Natural killer cell treated with Interleukin-12 subunit alpha and Interleukin-12 subunit beta and Interleukin-15 and Interleukin-18, amount 100 ng/mL, for 72 hours (primary cell): ENCODE measurements at places on chromosomes 3 and 15. TPM values are rescaled to one million over a fixed set of nuclear protein-coding genes. Genes with fewer than 3 reads are reported as not detected.

FBLN2 gene
- total RNA-seq: not detected

- no peak overlapping the region for H3K4me3 ChIP-seq
- H3K36me3 ChIP-seq: no peaks in the 10 kb centered on the region
- peaks cover 5% of the 10 kb centered on the region for H3K4me1 ChIP-seq
- no peak for DNase-seq
- peaks cover 37% of the 10 kb centered on the region for H3K27me3 ChIP-seq
- H3K27ac ChIP-seq: no peak overlapping the region
Measured at GRCh38 chr15:83380059-83380458, 67.1 kb upstream of the SH3GL3 start.

- H3K27ac ChIP-seq: peak overlapping the region; percentile 79
- peaks cover 3% of the 10 kb centered on the region for H3K4me1 ChIP-seq
- H3K36me3 ChIP-seq: no peaks in the 10 kb centered on the region
- H3K27me3 ChIP-seq: peaks cover 7% of the 10 kb centered on the region
- DNase-seq: no peak
Measured at GRCh38 chr15:92733934-92734521, 78.5 kb upstream of the FAM174B start.

DNA sequence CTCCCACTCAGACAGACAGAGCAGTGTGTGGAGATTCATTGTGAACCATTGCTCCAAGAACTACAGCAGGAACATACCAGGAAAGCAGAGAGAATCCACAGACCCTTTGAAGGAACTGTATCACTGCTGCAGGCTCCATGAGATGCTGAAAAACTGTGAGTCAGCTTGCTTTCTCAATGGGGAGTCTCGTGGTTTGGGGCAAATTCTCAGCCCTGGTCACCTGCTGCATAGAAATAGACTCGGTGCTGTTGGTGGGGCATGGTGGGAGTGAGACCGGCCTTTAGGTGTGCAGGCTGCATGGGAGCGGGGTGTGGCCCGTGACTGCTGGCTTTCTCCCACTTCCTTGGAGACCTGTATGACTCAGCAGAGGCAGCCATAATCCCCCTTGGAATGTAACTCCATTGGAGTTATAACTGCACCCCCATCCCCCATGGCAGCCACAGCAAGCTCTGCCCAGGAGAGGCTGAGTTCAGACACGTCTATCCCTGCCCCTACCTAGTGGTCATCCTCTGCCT, 35.6 kb downstream of the ALCAM start:
- no peaks in the 10 kb centered on the region for H3K4me1 ChIP-seq
- DNase-seq: no peak
- no peaks in the 10 kb centered on the region for H3K27me3 ChIP-seq

DNA sequence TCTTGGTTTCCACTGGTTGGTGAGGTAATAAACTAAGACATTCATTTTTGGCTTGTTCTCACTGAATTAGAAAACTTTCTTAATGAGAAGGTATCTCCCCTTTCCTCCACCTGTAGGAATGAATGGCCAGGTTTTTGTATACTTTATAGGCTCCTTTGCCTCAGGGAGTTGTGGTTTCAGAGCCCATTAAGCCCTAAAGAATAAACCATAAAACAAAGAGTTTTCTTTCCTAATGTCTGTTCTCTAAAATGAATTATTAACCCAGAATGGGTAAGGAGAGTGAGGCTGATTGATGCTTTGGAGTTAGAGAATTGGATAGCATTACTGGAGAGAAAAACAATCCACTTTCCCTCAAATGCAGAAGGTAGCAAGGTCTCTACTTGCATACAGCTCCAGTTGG, 67.6 kb downstream of the TIGIT start:
- no peaks in the 10 kb centered on the region for H3K27me3 ChIP-seq
- no peaks in the 10 kb centered on the region for H3K4me1 ChIP-seq
- H3K36me3 ChIP-seq: no peaks in the 10 kb centered on the region
